ENCODE measurements at places on chromosomes 7 and 10. TPM values are rescaled to one million over a fixed set of nuclear protein-coding genes. Genes with fewer than 3 reads are reported as not detected.

The PSD gene
- 276 TPM for polyA plus RNA-seq

The FAM25A gene
- not detected for polyA plus RNA-seq

The UTF1 gene
- not detected for polyA plus RNA-seq

The PLCE1 gene
- polyA plus RNA-seq, result 4.4 TPM

The BTBD16 gene
- 10.2 TPM for polyA plus RNA-seq

The RAMP3 gene
- polyA plus RNA-seq, result 51.4 TPM

The SORCS1 gene
- 9.3 TPM for polyA plus RNA-seq

The SLC26A3 gene
- polyA plus RNA-seq, result 0.03 TPM

The CYP2C19 gene
- 0.06 TPM for polyA plus RNA-seq

The FGFR2 gene
- polyA plus RNA-seq, result 28.8 TPM

The TMEM225B gene
- polyA plus RNA-seq, result 1.1 TPM

GRCh38 chr7:16564909-16565426 lies 38.3 kb downstream of the LRRC72 start:
- DNase-seq, result peak; percentile 7

DNA sequence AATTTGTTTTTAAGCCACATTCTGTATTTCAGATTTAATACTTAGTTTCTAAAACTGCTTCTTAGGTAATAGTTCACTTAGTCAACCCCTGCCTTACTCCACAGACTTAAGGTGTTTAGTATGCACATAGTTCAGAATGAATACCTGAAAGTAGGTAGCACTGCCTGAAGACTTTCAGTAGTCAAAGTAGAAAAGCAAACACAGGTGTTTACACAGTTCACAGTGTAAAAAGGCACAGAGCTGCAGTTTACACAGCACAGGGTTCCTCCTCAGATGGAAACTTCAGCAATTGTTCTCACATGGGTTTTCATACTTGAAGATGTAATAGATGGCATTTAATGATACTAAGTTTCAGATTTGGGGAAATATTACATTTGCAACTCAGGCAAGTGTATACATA lies 3.1 kb upstream of the PKD1L1 start:
- no peak for DNase-seq

GRCh38 chr7:77245015-77245755 lies 45.6 kb upstream of the FGL2 start:
- DNase-seq, result no peak

GRCh38 chr7:2710286-2710655 lies 22.3 kb downstream of the AMZ1 start:
- no peak for DNase-seq

GRCh38 chr7:152865461-152865860 lies 105.9 kb downstream of the ACTR3B start:
- DNase-seq, result no peak

- DNase-seq, result peak; percentile 45
Observed at GRCh38 chr7:64098-64915, 128.1 kb upstream of the FAM20C start.

DNA sequence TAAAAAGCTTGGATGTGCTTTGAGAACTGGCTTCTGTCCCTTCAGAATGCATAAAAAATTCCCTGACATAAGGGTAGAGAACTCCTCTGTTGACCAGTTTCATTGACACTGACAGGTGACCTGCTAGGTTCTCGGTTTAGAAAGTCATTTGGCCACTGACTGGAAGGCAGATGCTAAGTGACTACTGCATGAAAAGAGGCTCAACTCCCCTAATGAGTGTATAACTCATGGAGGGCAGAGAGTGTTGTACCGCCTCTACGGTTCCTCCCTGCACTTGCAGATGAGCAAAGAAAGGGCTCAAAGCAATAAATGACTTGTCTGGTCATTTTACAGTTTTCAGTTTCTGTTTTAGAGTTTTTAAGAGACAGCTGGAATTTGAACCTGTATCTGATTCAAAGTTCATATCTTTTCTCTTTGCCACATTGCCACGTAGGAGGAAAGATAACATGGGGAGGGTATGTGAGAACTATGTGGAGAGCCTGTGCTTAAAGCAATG lies 2.9 kb upstream of the FGL2 start:
- DNase-seq, result no peak

DNA sequence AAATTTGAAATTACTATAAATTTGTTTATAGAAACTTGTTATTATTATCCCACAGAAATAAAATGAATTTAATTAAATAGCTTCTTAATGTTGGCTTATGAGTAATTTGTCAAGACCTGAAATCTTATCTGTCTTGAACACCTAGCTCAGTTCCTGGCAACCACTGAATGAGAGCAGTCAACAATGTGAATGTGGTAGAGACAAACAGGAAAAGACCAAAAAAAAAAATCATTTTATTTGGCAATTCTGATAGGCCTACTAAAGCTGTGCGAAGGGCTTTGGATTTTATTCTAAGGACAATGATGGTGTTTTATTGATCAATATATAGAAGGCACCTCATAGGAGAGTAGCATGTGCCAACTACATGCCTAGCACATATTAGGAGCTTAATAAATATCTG lies 127.8 kb upstream of the RSU1 start:
- DNase-seq, result no peak

DNA sequence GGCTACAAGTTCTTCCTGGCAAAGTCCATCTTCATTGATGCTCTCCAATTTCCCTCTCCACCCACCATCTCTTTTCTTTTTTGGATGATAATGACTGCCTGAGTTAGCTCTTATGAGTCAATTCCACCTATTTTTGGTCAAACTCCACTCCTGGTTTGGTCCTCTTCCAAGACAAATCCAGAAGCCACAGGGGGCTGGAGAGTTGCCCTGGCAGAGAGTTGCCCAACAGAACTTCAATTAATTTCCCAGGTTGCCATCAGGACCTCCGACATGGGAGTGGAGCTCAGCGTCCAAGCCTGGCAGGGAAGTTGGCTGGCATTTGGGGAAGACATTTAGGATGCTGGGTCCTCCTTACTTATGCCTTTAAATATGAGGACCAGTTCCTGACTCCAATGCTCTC lies 29.2 kb upstream of the KCNMA1 start:
- DNase-seq, result no peak

GRCh38 chr10:33609546-33609945 lies 275.1 kb upstream of the NRP1 start:
- DNase-seq, result no peak

- no peak for DNase-seq
Observed at GRCh38 chr10:58757352-58758065, 244.8 kb downstream of the BICC1 start.

DNA sequence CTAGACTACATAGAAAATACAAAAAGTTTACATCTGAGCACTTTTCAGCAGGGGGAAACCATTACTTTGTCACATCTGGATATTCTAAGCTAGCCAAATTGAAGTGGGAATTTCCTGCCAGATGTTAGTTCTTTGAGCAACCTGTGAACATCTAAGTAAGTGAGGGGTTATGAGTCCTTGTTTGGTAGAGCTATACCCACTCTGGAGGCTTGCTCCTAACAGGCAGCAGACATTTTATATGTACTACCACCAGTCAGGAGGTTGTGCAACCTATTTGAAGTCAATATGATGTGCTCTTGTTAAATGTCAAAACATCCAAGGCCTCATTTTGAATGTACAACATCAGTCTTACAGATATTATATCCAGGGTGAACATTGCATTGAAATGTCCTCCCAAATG lies 143.3 kb upstream of the KAT6B start:
- no peak for DNase-seq

DNA sequence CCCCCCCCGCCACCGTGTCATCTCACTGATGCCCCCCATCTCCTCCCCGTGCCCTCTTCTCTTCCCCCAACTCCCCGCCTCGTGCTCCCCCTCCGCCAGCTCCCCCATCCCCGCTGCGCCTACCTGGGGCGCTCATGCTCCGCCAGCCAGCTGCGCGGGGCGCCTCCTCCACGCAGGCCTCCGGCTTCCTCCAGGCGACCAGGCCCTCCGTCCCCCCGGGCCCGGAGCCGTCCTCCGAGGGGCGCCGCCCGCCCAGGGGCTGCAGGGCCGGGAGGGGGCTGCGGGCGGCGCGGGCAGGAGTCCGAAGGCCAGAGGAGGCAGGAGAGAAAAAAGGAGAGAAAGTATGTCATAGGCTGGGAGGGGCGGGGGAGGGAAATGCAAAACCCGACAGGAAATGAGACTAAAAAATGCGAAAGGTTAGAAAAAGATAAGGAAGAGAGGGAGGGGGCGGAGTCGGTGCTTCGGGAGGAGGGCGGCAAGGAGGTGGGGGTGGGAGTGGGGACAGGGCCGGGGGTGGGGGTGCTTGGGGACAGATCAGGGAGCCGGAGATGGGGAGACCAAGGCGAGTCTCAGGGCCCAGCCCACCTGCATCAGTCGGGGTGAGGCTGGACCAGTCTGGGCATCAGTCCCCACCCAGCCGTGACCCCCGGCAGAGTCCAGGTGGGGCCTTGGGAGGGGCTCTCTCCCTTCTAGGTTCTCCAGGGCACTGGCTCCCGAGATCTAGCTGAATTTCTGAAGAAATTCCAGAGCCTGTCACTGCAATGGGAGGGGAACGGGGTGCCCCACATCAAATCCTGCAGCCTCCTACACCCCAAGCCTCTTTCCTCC lies at the start of gene CARD11:
TSS of gene CARD11 (minus strand) at position 324 of the 828 bp plus-strand sequence. CDS start 85,361 bp downstream, outside the sequence.
- no peak for DNase-seq

DNA sequence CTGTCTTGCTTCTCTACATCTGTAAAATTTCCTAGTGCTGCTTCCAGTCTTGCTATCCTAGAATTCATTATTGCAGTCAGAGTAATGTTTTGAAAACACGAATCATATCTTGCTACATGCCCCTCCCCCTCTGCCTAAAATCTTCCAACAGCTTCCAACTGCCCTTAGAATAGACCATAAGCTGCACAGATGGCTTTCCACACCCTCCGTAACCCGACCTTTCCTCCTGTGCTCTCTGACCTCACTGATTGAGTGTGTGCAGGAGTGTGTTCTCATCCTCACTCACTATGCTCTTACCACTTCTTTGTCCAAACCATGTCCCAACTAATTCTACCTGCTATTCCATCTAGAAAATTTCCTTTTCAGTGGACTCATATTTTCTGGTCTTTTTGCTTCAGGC lies 121.2 kb upstream of the ANKRD1 start:
- no peak for DNase-seq

DNA sequence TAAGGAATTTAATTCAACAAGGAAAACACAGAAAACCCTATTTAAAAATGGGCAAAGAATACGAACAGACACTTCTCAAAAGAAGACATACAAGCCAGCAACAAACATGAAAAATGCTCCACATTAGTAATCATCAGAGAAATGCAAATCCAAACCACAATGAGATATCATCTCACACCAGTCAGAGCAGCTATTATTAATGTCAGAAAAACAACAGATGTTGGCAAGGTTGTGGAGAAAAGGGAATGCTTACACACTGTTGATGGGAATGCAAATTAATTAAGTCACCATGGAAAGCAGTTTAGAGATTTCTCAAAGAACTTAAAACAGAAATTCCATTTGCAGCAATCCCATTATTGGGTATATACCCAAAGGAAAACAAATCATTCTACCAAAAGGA lies 55.2 kb downstream of the GCC1 start:
- DNase-seq, result no peak

- no peak for DNase-seq
Observed at GRCh38 chr7:46586406-46586805, 665.3 kb upstream of the IGFBP3 start.

GRCh38 chr7:42982604-42983115 lies 50.5 kb downstream of the MRPL32 start:
- DNase-seq, result no peak

DNA sequence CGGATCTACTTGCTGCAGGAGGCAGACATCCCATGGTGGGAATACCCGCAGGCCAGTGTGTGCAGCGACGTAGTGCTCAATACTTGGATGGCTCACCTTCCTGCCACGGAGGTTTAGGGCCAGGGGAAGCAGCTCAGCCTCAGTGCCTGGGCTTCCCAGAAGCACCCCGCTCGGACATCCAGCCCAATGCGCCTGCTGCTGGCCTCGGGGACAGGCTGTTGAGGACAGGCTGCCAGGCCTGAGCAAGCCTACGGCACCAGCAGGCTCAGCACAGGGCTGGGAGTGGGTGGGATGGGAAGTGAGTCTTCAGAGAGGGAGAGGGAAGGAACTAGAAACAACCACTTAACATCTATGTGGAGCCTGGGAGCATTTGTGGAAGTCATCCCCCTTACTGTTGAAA lies 441.3 kb upstream of the MGMT start:
- no peak for DNase-seq

DNA sequence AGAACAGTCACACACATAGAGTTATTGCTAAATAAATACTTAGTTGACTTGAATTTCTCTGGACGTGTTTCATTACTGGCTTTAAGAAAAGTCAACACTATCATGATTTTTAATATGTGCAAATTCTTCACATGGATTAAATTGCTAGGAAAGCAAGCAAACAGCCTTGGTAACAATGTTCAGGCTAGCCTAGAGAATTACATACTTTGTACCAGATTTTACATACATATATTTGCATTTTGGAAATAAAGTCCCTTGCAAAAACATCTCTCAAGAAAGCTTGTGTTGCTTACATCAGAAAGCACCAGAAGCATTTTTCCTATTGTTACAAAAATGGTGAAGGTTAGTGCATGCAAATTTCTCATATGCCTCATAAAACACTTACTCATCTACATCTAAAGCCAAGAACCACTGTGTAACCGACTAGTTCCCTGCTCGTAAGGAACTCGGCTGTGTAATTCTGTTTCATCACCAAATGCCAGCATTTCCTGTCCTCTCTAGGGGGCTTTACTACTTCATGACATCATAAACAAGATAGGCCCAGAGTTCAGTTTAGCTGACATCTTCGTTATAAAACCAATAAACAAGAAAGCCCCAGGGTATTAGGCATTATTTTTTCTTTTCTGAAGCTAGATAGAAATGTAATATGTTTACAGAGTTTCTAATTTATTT lies 87.8 kb downstream of the CFAP58 start:
- DNase-seq, result no peak

- no peak for DNase-seq
Observed at GRCh38 chr10:129850790-129851189, 113.3 kb downstream of the EBF3 start.

GRCh38 chr10:44293306-44293778 lies 91.6 kb downstream of the CXCL12 start:
- DNase-seq, result no peak

DNA sequence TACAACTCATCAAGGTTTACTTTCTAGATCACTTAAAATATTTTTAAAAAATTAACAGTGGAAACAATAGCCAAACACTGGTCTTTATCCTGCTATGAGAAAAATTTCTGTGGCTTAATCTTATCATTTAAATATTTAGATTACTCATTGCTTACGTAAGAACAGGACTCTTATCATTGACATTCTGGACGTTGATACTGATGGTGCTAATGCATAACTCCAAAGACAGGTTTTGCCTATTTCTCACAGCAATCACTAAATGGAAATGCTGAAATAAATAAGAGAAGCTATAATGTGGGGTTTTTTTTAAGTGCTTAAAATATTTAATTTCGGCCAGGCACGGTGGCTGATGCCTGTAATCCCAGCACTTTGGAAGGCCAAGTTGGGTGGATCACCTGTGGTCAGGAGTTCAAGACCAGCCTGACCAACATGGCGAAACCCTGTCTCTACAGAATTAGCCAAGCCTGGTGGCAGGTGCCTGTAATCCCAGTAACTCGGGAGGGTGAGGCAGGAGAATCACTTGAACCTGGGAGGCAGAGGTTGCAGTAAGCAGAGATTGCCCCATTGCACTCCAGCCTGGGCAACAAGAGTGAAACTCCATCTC lies 195.0 kb downstream of the HGF start:
- DNase-seq, result no peak

Measured in urinary bladder (tissue), 4 donors.